ENCODE measurements at places on chromosomes 2 and 18. TPM values are rescaled to one million over a fixed set of nuclear protein-coding genes. Genes with fewer than 3 reads are reported as not detected.
A peak's percentile ranks its signal among the peaks of the same experiment; 100 is the strongest.

ZCCHC2 gene
- 19.0 TPM for polyA plus RNA-seq

DNA sequence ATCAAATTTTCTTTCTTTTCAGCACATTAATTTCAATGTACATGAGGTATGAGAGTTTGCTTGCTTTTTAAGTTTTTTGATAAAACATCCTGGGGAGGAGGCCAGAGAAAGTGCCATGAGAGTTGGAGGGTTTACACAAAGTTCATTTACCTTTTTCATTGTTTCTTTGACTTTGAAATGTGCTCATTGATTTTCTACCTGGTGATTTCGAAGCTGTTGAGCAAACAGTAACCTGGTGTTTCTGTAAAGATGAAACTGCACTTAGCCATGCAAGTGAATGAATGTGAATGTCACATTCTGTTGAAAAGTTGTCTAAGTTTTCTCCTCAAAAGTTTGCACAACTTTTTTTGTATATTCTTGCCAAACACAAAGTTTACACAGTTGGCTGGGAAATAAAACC, 797.0 kb downstream of the METTL4 start:
- no peak for DNase-seq

DNA sequence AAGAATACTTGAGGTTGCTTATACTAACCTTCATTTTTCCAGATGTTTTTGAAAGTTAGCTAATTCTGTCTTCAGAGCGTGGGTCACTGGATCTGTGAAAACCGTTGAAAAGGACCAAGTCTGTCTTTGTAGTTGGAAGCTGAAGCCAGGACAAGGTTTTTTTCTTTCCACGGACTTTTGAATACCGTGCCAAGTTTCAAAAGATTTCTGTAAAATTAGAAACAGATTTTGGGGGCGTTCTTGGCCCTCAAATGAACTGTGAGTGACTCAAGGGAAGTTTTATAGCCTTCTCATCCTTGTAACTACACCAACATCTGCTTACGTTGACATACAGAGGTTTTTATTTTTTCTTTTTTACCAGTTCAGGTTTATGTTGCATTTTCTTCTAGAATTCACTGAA, at the start of gene FAP:
Gene FAP (minus strand): TSS at position 152 of the 400 bp plus-strand sequence. CDS start 118 bp downstream, at position 34.
- no peak for DNase-seq

DNA sequence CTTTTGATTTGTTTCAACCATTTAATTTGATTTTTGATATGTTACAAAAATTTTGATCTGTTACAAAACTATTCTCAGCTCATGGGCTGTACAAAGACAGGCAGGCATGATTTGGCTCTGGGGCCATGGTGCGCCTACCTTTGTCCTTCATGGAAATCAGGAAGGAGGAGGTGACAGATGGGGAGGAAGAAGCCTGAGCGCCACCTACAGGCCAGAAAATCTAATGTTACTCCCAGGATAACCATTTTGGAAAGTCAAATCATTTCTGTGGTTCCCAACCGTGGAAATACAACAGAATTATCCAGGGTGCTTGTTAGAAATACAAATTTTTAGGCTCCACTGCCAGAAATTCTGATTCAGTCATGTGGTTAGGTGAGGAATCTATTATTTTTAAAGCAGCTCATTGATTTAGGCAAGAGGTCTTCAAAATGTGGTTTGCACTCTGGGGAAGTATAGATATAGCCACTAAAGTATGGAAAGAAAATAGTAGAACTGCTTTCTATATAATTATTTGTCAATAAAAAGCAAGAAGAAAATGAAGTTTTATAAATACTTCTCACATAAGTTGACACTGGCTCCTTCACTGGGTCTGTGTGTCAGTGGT, 93.9 kb downstream of the EVA1A start:
- no peak for DNase-seq

PLGLB1 gene
- 27.6 TPM for polyA plus RNA-seq

- no peak for DNase-seq
Measured at GRCh38 chr2:73654175-73654574, 12.0 kb upstream of the NAT8 start.

GAREM1 gene
- 39.6 TPM for polyA plus RNA-seq

LINC00305 gene
- 3.6 TPM for polyA plus RNA-seq

GDF7 gene
- polyA plus RNA-seq, result 2.6 TPM

- DNase-seq, result no peak
Measured at GRCh38 chr2:120832296-120833070, 96.8 kb downstream of the GLI2 start.

- peak; percentile 17 for DNase-seq
Measured at GRCh38 chr18:46756559-46757201, at the start of gene ST8SIA5. Gene ST8SIA5 (minus strand): TSS chr18:46757053. CDS start chr18:46756508, 545 bp downstream.

DNA sequence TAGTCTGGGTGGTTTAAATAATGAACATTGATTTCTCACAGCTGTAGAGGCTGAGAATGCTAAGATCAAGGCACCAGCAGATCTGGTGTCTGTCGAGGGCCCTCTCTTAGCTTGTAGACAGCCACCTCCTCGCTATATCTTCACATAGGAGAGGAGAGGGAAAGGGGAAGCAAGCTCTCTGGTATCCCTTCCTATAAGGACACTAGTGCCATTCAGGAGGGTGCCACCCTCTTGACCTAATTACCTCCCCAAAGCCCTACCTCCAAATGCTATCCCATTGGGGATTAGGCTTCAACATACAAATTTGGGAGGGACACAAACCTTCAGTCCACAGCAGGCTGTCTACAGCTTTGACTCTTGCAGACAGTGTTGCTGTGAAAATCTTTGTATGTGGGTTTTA, 76.7 kb downstream of the BOLA3 start:
- no peak for DNase-seq

Data from left kidney (tissue), 8 donors.